ENCODE measurements at places on chromosomes 3 and 15. TPM values are rescaled to one million over a fixed set of nuclear protein-coding genes. Genes with fewer than 3 reads are reported as not detected.

The ST3GAL6 gene
- 36.2 TPM for total RNA-seq

DNA sequence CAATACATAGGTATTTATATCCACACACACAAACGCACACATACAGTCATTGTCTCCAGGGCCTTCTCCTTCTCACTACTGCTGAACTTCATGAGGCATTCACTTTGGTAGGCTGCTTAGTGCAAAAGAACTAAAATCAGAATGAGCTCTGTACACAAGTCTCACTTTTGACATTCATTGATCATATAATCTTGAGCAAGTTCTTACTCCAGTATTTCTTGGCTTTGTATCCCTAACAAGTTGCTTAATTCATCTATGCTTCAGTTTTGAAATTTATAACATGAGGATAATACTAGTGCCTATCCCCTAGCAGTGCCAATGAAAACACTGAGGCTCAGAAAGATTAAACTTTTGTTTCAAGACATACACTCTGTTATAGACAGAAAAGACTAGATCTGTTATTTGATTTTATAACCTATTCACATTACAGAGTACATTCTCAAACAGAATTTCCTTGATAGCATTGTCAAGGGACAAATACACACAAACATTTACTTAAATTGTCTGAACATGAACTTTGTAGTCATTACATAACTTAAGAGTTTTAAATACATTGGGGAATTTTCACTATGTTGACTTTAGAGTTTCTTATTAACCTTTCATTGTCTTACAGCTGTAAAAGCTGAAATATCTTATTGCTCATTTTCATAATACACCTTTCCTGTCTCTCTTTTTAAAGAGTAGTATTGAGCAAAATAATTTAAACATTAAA lies 55.0 kb upstream of the SI start:
- H3K27ac ChIP-seq: no peak overlapping the region
- H3K27me3 ChIP-seq: no peaks in the 10 kb centered on the region
- DNase-seq: no peak

GRCh38 chr3:169835533-169835932 lies 22.8 kb upstream of the LRRC34 start:
- H3K4me1 ChIP-seq: peaks cover 18% of the 10 kb centered on the region
- H3K27me3 ChIP-seq: peaks cover 1% of the 10 kb centered on the region
- H3K4me3 ChIP-seq: no peak overlapping the region
- peak overlapping the region; percentile 1 for H3K27ac ChIP-seq
- H3K36me3 ChIP-seq: no peaks in the 10 kb centered on the region
- DNase-seq: no peak

GRCh38 chr15:54803134-54803808 lies 393.5 kb downstream of the RSL24D1 start:
- H3K27ac ChIP-seq: no peak overlapping the region
- H3K27me3 ChIP-seq: no peaks in the 10 kb centered on the region
- peak; percentile 19 for DNase-seq
- no peaks in the 10 kb centered on the region for H3K36me3 ChIP-seq

DNA sequence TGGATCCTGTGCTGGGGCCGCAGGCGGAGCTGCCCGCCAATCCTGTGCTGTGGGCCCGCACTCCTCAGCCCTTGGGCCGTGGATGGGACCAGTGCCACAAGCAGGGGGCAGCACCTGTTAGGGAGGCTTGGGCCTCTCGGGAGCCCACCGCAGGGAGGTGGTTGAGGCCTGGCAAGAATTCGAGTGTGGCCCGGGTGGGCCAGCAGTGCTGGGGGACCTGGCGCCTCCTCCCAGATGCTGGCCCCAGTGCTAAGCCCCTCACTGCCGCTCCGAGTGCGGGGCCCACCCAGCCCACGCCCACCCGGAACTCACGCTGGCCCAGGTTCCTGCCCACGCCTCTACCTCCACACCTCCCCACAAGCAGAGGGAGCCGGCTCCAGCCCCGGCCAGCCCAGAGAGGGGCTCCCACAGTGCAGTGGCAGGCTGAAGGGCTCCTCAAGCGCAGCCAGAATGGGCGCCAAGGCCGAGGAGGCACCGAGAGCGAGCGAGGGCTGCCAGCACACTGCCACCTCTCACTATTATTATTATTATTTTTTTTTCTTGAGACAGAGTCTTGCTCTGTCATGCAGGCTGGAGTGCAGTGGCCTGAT lies 31.4 kb upstream of the TBL1XR1 start:
- H3K4me3 ChIP-seq: no peak overlapping the region
- no peaks in the 10 kb centered on the region for H3K27me3 ChIP-seq
- no peak for DNase-seq
- H3K4me1 ChIP-seq: no peaks in the 10 kb centered on the region

Measured in GM12878 (cell line).